ENCODE measurements at places on chromosomes 16 and 17.

GRCh38 chr17:36148559-36149295 is 27.7 kb downstream of the TBC1D3B start:
- DNase-seq, result peak; percentile 12

DNA sequence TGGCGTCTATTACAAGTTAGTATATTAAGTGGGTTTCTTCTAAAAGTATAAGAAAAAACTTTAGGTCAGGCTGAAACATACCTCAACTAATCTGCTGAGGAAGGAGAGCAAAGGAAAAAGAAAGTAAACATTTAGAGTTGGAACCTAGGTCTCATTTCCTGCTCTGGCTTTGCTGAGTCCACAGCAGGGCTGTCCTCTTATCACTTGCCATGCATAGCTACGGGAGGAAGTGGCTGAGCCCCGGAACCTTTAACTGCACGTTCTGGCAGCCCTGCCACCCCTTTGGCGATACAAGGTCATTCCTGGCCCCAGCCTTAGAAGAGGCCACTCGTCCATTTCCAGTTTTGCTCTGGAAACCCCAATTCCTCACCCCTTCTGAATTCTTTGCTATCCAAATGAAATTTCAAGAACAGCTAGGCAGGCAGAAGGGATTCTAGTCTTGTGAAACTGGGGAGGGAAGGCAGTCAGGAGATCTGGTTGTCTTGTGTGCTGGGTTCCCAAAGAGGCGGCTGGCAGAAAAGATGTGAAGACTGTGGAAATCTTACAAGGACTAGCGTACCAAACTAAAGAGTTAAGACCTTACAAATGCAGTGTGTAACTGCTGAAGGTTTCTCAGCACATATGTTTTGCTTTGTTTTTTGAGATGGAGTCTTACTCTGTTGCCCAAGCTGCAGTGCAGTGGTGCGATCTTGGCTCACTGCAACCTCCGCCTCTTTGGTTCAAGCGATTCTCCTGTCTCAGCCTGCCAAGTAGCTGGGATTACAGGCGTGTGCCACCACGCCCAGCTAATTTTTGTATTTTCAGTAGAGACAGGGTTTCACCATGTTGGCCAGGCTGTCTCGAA is 19.1 kb downstream of the WIPI1 start:
- no peak for DNase-seq

DNA sequence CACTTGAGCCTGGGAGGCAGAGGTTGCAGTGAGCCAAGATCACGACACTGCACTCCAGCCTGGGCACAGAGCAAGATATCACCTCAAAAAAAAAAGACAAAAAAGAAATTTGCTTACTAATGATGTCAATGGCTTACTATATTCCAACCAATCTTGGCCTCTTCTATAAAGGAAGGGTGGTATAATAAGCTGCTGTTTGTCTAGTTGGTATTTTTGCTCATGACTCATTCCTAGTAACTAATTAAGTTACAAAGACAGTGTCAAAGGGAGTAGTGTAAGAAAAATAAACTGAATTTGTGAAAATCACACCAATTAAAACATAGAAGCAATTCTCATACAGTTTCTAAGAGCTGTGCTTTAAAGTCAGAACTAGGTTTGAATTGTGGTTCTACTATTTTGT is 82.5 kb downstream of the NLK start:
- DNase-seq, result no peak

DNA sequence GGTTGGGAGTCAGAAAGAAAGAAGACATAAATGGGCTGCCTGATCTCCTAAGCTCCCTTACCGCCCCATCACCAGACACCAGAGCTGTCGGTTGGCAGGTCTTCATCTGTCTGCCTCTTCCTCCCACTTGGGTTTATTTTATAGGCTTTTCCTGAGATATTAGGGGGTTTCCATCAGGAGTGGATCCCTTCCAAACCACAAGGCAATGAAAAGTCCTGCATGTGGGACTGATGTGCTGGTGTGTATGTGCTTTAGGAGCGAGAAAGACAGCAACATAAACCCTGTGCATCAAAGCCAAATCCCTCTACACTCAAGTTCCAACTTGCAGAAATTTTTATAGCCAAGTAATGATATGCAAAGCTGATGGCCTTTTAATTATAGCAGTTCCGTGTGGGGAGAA is 389.5 kb downstream of the SLC39A11 start:
- peak; percentile 57 for DNase-seq

- no peak for DNase-seq
Measured at GRCh38 chr17:77644181-77645071, 314.1 kb upstream of the TNRC6C start.

DNA sequence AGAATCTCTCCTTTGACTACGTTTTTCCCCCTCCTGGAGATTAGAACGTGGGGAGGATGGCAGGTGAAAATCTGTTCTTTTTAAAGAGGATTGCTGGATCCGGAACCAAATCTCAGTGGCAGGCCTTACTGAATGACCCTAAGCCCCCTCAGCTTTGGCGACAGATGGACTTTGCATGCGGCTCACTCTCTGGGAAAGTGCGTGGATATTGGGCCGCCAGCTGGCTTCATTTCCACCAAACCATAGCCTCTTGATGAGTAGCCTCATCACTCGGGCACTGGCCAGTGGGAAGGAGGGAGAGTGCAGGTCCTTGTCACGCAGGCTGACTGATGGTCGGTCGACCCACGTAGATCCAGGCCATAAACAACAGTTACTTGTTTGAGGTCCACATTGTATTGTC is 31.3 kb upstream of the CCDC182 start:
- DNase-seq, result no peak

- no peak for DNase-seq
Measured at GRCh38 chr16:66422366-66422765, 4.7 kb upstream of the BEAN1 start.

- DNase-seq, result no peak
Measured at GRCh38 chr17:80270836-80271235, 10.2 kb downstream of the RNF213 start.

- DNase-seq, result no peak
Measured at GRCh38 chr17:16935786-16936185, 36.1 kb downstream of the TNFRSF13B start.

GRCh38 chr17:12547831-12548230 is 117.9 kb upstream of the MYOCD start:
- DNase-seq, result no peak

DNA sequence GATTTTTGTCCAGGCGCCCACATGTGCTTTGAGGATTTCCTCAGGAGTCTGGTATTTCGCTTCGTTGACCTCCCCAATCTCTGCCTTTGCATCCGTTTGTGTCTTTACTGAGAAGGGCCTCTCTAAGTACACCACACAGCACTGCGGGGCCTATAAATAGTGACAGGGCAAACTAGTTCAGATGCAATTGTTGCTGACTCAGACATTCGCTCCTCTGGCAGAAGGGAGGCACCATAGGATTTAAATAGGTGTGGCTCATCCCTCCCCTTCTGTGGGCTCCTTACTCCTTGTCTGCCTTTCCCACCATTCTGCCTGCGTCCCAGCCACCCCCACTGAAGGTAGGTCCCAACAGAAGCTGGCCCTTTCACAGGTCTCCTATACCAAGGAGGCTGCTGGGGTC is 192.3 kb downstream of the SHISA9 start:
- DNase-seq, result no peak

DNA sequence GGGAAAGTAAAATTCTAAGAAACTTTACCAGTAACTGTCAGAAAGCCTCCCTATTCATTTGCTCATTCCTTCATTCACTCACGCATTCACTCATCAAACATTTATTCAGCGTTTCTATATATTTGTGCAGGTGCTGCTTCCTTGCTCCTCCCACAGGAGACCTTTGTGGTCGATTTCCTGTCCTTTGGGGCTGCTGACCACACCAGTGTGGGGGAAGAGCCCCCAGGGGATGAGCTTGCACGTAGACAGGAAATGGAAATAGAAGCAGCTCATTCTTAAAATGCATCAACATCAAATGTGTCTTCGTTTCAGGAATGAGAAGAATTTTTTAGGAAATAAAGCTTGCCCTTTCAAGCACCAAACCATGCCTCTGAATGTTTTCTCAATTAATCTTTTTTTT is 9.6 kb downstream of the PIK3R6 start:
- DNase-seq, result peak; percentile 64

GRCh38 chr17:79600681-79601131 is 10.1 kb downstream of the RBFOX3 start:
- no peak for DNase-seq

- peak; percentile 90 for DNase-seq
Measured at GRCh38 chr17:76446449-76447231, 6.3 kb downstream of the UBE2O start.

DNA sequence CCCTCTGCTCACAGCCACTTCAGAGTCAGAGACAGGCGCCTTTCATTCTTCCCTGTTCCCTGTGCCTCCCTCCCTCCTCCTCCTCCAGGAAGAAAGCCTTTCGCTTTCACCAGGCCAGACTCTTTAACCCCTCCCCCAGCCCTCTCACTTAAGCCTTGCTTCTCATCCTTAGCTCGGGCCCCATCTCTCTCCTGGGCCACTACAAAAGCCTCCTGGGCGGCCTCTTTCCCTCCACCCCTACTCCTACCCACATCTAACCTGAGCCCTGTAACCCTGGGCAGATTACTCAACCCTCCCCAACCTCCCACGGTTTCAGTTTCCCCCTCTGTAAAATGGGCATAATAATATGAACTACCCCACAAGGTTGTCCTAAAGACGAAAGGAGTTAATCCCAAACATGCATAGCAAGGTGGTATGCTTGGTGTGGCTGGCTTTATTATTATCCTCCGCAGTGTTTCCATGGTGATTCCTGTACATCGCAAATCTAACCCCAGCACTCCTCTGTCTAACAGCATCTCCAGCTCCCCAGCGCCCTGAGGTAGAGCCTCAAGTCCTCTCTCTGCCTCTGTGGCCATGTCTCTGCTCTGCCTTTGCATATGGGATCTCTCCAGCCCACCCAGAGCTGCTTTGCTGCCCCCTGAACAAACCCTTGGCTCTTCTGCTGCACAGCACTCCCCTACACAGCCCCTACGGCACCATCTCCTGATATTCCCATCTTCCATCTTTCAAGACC is 17.7 kb downstream of the PIMREG start:
- DNase-seq, result no peak

GRCh38 chr17:71938340-71939010 is 182.3 kb upstream of the SOX9 start:
- peak; percentile 19 for DNase-seq

DNA sequence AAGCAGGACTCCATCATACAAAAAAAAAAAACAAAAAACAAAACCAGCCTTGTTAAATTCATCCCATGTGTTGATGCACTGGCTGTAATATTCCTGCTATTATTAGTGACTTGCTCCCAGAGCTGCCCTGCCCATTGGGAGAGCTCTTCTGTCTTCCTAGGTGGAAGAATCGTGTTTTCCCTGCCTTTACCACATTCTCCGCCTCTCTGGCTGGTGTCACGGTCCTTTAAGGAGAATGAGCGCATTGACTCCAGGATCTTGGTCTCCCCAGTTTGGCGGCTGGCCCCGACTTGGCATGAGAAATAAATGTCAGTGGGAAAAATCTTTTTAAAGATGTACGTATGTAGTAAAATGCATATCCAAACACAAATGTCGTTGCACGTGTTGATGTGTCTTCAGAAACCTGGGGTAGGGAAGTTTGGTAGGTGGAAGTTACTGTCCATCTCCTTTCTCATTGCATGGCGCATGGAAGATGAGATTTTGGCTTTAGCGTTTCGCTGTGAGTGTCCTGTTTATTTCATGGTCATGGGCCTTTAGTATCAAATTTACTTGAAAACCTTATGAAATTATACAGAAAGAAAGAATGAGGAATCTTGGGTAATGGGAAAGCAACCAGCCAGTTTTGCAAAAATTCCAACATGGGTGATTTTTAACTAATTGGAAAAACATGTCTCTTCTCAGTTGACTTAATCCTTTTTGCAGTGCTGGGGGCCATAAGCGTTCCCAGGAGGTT is 15.5 kb downstream of the RMI2 start:
- no peak for DNase-seq

DNA sequence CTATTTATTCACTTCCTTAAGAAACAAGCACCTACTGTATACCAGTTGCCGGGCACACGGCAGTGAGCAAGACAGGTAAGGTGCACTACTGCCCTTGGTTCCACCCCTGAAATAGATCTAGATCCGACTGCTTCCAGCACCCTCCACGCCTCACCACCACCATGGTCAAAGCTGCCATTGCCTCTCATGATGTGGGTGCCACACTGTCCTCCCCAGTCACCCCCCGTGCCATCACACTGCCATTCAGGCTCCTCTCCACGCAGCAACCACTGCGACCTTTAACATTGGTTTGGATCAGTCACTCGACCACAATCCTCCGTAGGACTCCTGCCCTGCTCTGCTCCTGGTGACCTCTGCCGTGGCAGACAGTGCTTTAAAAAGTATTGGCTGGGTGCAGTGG is 226.8 kb downstream of the CPPED1 start:
- no peak for DNase-seq

GRCh38 chr17:7370853-7371252 is 10.0 kb upstream of the TNK1 start:
- no peak for DNase-seq

DNA sequence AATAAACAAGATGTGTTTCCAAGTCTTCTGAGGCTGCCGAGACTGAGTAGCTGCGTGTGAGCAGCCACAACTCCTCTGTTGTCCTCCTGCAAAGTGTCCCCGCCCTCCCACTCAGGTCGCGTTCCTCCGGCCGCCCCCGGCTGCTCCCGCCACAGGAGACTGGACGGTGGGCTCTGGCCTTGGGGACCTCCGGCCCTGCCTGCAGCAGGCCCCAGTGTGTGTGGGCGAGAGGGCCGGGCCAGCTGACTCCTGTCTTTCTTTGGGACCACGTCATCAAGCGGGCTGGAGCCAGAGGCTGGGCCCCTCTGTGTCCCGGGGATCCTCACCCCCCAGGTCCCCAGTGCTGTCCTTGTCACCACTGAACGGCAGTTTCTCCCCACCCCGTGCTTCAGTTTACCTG is 175.3 kb downstream of the NPIPB11 start:
- DNase-seq, result peak; percentile 8

DNA sequence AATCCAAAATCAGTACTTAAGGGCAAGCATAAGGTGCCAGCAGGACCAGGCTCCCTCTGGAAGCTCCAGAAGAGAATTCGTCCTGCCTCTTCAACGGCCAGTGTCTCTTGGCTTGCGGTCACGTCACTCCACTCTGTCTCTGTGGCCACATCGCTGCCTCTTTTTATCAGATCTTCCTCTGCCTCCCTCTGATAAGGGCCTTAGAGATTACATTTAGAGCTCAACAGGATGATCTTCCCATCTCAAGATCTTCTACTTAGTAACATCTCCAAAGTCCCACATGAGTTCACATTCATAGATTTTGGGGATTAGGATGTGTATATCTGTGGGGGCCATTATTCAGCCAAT is 16.9 kb downstream of the MPG start:
- no peak for DNase-seq

GRCh38 chr16:20242568-20243255 is 84.6 kb downstream of the GP2 start:
- no peak for DNase-seq

- peak; percentile 57 for DNase-seq
Measured at GRCh38 chr16:53745753-53746266, 41.9 kb downstream of the FTO start.

GRCh38 chr17:67974185-67974584 is 22.1 kb downstream of the C17orf58 start:
- no peak for DNase-seq

- DNase-seq, result peak; percentile 96
Measured at GRCh38 chr16:64910356-64910755, 211.5 kb downstream of the CDH11 start.

GRCh38 chr16:78478267-78478861 is 378.9 kb downstream of the WWOX start:
- no peak for DNase-seq

All from astrocyte (in vitro differentiated cells and primary cell).